ENCODE measurements at places on chromosomes 6 and 20.

- DNase-seq, result peak; percentile 19
Measured at GRCh38 chr6:89357390-89357789, 4.9 kb upstream of the UBE2J1 start.

DNA sequence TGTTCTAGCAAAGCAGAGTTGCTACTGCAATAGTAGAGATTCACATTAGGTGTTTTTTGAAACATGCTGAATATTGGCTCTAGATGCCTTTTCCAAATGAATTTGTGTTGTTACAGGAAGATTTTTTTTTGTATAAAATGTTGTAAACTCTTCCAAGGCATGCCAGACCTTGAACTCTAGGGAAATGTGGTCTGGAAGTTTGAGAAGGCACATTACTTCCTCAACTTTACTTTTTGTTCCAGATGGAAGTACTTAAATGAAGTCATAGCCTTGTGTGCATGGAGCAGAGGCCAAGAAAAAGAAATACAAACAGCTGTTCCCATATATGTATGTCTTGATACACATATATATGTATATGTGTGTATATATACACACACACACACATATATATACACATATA, 585.7 kb upstream of the MARCKS start:
- DNase-seq, result no peak

DNA sequence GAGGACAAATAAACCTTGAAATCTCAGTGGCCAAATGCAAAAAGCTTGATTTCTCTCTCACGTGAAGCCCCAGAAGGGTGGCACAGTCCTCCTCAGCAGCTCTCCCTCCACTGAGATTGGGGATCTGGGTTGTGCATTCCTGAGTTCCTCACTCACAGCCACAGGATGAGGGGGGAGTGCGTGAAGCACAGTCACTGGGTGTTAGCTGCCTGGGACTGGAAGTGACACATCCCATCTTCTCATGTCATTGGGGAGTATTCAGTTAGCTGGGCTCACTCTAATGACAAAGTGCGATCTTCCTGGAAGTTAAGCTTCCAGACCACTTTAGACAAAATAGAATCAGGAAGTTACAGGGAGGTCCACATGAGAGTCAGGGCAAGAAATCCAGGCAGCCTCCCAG, 192.2 kb upstream of the LRFN2 start:
- DNase-seq, result no peak

DNA sequence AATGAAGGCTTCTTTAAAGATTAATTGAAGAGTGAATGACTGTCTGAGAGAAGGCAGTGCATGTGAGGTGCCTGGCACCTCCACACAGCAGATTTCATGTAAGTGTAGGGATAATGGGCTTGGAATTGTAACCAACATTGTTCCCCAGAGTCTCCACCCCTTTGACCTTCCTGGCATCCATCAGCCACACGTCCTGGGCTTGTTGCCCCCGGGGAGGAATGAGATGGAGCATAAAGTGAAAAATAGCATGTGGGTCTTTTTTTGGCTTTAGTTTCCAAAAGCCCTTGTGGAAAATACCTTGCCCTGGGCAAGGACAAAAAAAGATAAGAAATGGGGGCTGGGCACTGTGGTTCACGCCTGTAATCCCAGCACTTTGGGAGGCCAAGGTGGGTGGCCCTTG, 242.2 kb upstream of the ECI2 start:
- DNase-seq, result no peak
